ENCODE measurements at places on chromosomes 2 and 18.

DNA sequence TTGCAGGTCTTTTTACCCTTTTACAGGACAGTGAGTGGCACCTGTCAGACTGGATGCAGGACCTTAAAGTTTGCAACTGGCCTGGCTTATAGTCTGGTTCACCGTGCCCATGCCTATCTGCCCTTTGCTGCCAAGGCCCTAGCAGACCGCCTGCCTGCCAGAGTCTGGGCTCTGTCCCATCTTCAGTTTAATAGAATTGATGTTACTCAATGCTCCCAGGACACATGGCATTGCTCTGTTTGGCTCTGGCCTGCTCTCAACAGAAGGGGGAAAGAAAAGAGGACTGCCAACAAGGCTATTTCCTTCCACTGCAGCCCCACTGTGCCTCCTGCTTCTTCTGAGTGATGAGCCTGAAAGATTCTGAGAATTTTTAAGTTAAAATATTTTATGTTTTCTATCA lies 25.6 kb upstream of the TMEM178A start:
- DNase-seq, result no peak

- DNase-seq, result no peak
Observed at GRCh38 chr2:119349289-119349688, 17.3 kb downstream of the C2orf76 start.

GRCh38 chr2:202432776-202433175 lies 56.6 kb downstream of the BMPR2 start:
- DNase-seq, result no peak

DNA sequence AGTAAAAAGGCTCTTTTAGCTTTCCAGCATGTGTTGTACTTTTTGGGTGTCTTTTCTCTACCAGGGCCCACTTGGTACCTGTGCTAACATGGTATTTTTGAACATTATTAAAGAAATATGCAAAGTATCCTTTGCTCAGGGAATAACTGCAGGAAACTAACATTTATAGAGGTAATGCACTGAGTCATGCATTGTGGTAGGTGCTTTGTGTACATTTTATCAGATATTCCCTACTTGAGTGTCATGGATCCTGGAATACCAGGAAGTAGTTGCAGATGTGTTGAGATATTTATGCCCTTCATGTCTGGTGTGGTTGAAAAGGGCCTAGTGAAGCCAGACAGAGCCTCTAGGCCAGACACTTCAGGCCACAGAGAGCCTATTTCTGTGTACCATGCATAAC lies 215.5 kb upstream of the CYRIA start:
- DNase-seq, result no peak

DNA sequence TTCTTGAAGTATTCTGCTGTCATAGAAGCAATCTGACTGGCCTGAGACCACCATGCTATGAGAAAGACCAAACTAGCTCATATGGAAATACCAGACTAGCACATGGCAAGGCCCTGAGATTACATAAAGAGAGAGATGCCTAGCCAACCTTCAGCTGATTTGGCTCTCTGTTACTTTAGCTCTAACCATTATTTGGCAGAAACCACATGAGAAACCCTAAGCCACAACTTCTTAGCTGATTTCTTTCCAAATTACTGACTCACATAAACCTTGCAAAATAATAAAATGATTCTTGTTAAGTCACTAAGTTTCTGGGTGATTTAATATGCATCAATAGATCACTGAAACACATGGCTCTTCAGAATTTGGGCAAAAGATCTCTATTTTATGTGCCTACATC lies 295.0 kb upstream of the ZNF521 start:
- DNase-seq, result peak; percentile 70

GRCh38 chr2:178767094-178768060 lies 39.8 kb downstream of the TTN start:
- no peak for DNase-seq

DNA sequence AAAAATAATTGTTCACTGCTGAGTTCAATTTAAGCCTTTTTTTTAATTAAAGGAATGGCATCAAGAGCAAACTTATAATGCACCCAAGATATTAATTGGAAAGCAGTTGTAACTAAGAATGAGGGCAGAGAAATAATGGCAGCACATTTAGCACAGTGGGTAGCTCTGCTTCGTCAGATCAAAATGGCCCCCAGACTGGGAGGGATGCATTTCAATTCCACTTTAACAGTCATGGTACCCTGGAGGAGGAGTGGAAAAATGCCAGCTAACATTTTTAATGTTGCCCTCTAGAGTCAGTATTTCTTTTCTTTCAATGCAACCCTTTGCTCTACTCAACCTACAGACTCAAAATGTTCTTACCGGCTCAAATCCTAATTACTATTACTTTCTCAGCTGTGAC lies 504.8 kb upstream of the SETBP1 start:
- DNase-seq, result no peak

- DNase-seq, result peak; percentile 5
Observed at GRCh38 chr2:99613980-99614379, 124.2 kb upstream of the REV1 start.

GRCh38 chr18:21672521-21673267 lies 31.9 kb downstream of the ABHD3 start:
- no peak for DNase-seq

GRCh38 chr2:11121099-11121822 lies 34.0 kb upstream of the SLC66A3 start:
- no peak for DNase-seq
